Daoy (cell line): ENCODE measurements at places on chromosomes 3 and 15. TPM values are rescaled to one million over a fixed set of nuclear protein-coding genes. Genes with fewer than 3 reads are reported as not detected.

AADAC gene
- not detected in 2 replicates for total RNA-seq

BFSP2 gene
- total RNA-seq, result not detected in 2 replicates

PIGZ gene
- 0.23 and 0.77 TPM in 2 replicates for total RNA-seq

BLM gene
- 23.5 and 24.8 TPM in 2 replicates for total RNA-seq

PXYLP1 gene
- 8.6 TPM in 2 replicates for total RNA-seq

- no peak for DNase-seq
These were observed 604 bp downstream of the CCPG1 start for GRCh38 chr15:55407498-55408011.

DNA sequence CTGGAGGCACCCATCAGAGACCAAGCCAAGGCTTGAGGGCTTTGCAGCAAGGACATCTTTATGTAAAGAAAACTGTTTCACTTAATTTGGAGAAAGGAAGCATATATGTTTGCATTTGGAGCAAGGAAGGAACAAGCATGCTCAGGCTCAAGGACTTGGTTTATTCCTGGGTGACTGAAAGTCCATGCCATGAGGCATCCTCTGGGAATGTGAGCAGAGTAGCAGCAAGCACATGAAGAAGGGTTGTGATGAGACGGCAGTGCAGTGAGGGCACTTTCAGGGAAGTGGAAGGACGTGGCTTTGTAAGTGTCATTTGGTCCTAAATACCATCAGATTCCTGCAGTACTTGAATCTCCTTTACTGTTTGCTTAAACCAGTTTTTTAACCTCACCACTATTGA is 26.8 kb downstream of the POLG start:
- peak; percentile 20 for DNase-seq

DNA sequence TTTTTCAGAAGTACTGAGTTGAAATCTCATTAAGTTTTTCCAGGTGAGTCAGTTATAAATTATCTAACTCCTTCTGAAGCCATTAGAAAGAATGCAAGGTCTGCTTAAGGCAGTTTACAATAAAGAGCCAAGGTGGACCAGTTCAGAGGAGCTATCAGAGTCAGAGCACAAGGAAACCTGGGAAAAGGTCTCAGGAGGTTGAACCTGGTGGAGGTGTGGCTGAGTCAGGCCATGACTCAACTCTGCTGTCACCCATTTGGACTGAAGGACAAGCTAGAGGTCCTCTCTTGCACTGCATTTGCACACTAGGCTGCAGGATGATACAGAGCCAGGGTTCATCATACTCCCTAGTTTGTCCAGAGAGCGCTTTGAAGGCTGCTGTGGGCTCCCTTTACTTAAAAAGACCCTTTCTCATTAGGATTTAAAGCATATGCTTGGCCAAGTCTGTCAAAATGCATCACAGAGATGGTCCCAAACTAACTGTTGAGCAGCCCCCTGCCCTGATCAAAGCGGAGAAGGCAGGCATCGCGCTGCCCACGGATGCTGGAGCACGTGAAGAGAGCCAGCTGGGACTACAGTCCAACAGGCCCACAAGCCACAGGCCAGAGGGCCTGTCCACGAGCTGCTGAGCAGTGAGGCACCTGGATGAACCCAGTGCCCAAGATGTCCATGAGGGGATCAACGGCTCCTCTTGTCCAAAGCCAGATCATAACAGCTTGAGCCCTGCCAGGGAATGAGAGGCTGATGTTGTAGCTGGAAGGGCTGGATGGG is 26.0 kb upstream of the MRPS22 start:
- no peak for DNase-seq

GRCh38 chr3:24683633-24684384 is 189.2 kb upstream of the THRB start:
- DNase-seq, result peak; percentile 51

- no peak for DNase-seq
These were observed 106.0 kb downstream of the LRIG1 start for GRCh38 chr3:66394753-66395249.

DNA sequence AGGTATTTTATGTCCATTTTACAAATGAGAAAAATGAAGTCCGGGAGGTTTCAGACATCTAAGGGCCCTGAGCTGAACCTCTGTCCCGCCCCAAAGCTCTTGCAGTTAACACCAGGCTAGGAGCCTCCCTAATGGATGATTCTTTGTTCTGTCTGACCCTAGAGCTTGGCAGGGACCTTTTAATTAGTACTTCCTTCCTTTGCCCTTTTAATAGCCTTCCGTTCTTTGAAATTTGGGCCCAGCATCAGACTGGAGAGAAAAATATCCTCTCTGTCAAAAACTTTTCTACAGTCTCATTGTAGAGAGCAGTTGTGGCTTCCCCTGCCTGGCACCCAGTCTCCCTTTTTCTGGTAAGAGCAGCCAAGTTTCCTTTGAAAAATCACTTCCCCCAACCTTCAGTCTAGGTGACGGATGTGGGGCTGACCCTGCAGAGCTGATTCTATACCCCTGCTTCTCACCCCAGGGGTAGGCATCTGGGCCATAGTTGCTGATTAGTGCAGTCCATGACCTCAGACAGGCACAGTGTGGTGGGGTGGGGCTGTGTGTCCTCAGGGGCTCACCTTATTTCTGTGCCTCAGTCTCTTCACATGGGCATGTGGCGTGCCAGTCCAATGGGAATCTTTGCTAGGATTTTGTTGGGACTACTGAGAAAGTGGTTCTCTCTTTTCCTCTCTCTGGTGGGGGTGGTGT is 220.4 kb downstream of the ADAMTS9 start:
- DNase-seq, result no peak

- DNase-seq, result peak; percentile 87
These were observed 204.7 kb upstream of the MCTP2 start for GRCh38 chr15:94026458-94027304.

DNA sequence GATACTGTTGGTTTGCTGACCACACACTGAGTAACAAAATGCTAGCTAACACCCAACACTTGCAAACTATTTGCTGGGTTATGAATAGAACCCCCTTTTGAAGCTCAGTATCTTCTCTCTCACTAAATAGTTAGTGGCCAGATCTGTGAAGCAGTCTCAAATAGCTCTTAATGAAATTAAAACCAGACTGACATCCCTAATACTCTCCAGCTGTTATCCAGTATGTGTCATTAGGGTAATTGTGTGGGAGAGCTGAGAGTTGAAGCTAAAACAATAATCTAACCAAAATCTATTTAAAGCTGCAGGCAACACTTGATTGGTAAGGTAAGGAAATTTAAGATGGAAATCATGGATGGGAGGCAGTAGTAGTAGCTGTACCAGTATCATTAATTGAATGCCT is 110.4 kb upstream of the RORA start:
- DNase-seq, result no peak

DNA sequence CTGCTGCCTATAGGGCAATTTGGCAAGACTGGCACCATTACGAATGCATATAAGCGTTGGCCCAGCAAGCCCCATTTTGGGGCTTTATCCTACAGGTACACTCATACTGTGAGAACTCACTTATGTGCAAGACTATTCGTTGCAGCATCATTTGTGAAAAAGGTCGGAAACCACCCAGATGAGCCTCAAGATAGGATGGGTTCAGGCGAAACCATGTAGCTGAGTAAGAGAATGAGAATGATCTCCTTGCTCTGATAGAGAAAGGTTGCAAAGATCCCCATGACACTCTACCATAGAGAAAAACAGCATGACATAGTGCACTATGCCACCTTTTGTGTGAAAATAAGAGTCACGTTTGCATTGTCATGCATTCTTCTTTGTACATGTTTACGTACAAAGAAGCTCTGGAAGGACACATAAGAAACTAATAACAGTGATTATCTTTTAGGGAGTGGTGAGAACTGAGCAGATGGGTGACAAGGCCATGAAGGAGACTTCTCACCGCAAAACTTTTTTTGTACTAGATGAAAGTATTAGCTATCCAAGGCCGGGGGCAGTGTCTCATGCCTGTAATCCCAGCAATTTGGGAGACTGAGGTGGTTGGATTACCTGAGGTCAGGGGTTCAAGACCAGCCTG is 50.0 kb downstream of the RHCG start:
- DNase-seq, result no peak

DNA sequence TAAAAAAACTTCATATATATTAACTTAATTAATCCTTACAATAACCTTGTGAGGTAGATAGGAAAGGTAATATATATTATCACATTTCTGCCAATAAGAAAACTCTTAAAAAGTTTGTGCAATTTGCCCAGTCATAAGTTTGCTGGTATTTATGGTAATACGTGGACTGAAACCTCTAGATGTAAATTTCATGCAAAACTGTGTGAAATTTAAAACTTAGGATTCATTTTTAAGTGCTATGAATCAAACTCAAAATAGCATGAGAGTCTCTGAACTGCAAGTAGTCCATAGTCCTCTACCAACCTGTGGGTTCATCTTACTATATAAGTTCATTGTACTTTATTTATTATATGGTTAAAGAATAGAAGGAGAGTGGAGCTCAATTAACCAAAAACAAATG is 56.4 kb downstream of the ZBTB20 start:
- DNase-seq, result no peak
